T-cell (primary cell): ENCODE measurements at places on chromosomes 6 and 20.

- DNase-seq, result no peak
Observed at GRCh38 chr6:53048431-53049195, 16.6 kb upstream of the FBXO9 start.

- DNase-seq, result no peak
Observed at GRCh38 chr6:131868836-131869235, 61.0 kb downstream of the ENPP1 start.

DNA sequence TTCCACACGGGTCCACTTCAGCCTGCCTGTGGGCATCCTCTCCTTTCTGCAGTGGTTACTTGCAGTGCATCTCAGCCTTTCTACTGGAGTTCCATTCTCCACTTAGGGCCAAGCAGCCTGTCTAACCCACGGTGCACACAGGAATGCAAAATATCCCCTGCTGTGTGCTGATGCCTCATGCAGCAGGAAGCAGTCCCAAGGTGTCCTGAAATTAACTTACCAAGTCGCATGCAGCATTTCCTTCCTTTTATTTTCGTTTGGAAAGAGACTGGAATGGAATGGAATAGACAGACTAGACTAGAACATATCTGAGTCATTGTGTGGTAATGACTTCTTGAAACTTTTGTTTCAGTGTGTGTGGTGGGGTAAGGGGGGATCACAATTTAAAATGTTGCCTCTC, 25.9 kb upstream of the FOXQ1 start:
- DNase-seq, result no peak

- DNase-seq, result no peak
Observed at GRCh38 chr6:113971741-113972140, 793 bp upstream of the HDAC2 start.

DNA sequence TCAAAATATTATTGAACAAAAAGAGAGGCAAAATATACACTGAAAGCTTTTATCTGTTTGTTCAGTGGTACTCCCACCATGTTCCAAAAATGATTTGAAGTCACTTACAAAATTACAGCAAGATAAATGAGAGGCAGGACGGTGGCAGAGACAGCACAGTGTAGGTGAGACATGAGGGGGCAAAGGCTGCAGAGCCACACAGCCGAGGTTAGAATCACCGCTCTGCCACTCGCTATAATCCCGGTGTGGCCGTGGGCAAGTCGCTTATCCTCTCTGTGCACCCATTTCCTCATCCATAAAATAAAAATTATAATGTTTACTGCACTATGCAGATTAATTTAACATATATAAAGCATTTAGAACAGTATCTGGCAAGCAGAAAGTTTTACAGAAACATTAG, 140.1 kb upstream of the BEND6 start:
- DNase-seq, result no peak

DNA sequence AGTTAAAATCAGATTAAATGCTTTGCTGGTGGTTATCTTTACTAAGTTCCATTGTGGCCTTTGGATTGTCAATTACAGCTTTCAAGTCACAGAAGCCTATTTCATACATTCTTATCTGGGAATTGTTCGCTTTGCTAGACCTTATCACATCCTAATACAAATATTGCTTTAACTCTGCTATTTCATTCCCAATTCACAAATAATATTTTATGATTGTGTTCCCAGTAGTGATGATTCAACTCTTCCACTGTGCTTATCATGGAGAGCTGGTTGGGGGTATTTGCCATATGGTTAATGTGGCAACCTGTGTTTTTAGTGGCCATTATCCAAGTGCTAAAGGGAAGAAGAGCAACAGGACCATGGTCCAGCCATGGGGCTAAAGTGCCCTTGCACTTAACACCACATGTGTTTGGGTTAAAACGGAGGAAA, 72.9 kb upstream of the GLP1R start:
- no peak for DNase-seq

DNA sequence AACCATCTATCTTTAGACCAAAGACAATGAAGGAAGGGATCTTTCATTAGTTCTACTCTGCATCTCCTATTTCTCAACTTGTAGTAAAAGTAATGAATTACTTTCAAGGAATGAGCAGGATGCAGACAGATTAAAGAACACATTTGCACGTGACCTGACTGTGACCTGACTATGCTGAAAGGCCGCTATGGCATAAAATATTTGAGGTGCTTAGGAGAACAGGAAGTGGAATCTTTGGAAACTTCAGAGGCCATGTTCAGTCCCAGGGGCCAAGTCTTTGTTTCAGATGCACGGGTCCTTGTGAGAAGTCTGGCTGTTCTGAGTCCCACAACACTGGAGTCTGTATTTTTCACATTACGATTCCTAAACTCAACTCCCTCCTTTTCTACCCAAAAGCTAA, 41.0 kb downstream of the NINL start:
- DNase-seq, result no peak

- DNase-seq, result no peak
Observed at GRCh38 chr6:138953451-138953850, 34.6 kb downstream of the REPS1 start.

DNA sequence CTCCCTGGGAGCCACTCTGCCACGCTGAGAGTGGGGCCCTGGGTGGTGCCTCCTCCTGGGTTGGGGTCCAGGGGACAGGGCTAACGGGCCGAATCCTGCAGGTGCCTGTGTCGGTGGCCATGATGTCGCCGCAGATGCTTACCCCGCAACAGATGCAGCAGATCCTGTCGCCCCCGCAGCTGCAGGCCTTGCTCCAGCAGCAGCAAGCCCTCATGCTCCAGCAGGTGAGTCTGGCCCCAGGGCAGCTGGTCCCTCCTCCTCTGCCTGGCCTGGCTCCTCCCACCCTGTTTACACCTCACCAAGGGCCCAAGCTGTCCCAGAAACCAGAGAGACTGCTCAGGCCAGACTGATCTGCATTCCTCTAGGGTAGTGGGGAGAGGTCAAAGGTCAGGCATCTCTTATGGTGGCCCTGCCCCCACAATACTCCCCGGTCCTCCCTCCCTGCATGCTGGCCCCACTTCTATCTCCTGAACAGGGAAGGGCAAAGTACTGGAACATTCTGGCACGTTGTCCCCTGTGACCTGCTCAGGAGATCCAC, 38.6 kb downstream of the FOXP4 start:
- no peak for DNase-seq

GRCh38 chr6:154341336-154341735, 15.3 kb downstream of the IPCEF1 start:
- DNase-seq, result no peak

- no peak for DNase-seq
Observed at GRCh38 chr6:14095437-14095836, 22.1 kb upstream of the CD83 start.

DNA sequence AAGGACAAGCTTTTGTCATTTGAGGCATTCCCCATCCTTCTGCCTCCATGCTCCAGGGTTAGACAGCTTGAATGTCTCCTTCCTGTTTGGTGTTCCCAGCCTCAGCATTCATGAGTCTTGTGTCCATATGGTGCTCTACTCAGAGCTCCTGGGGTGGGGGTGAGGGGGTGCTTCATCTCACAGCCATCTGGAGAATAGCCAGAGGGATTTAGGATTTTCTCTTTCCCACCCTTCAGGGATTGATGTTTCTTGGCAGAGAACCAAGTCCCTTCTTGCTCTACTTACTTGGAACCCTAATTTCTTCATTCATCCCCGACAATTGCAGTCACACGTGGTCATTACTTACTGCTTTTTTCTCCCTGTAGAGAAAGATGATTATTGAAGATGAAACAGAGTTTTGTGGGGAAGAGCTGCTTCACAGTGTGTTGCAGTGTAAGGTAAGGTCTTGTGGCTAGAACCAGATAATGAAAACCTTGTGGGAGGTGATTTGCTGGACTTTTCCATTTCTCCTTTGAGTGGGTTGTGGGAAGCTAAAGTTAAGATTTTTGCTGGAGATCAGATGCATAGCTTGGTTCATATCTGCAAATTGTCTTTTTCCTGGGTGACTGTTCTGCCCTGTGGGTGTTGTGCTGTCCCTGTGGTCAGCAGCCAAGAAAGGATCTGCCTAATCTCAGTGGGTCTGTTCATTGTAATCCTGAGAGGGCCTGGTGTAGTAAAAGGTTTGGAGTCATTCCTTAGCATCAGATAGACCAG, 18.6 kb downstream of the CMTR1 start:
- no peak for DNase-seq

GRCh38 chr6:133034509-133035206, 206.5 kb upstream of the EYA4 start:
- no peak for DNase-seq
